ENCODE measurements at places on chromosomes 6 and 20.

DNA sequence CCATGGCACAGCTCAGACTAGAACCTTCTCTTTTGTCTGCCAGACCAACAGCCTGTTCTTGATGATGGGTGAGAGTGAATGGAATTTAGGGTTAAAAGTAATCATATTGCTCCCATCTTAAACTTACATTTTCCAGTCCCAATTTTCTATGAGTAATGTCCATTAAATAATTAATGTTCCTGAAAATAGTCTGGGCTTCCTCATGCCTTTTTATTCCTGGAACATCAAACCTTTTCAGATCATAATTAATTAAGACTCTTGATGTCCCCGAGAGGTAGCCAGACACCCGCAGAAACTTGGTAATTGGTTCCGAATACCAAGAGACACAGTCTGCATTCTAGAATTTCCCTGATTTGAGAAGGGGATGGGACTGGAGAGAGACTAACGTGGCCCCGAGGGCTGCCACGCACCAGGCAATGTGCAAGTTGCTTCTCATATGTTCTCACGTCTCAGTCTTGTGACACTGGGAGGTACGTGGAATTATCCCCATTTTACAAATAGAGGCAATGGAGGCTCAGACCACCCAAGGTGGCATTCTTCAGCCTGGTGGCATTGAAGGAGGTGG is 78.6 kb upstream of the TOX2 start:
- DNase-seq: no peak
- H3K4me1 ChIP-seq: peaks cover 36% of the 10 kb centered on the region
- H3K36me3 ChIP-seq: no peaks in the 10 kb centered on the region
- H3K4me3 ChIP-seq: no peak overlapping the region
- no peak overlapping the region for H3K27ac ChIP-seq

DNA sequence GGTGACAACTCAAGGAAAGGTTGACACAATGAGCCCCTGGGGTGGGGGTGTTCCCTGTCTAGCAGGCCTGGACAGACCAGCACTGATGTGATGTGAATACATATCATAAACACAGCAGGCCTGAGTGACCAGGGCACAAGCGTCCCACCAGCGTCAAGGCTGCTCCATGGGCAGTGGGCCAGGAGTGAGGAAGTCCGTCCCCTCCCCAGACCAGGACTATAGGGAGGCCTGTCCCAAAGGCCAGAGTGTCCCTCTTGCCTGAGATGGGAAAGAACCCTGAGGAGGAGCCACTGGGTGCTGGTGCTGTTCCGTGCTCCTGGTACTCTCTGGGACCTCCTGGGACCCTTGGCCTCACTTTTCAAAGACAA is 44.6 kb downstream of the RRBP1 start:
- no peaks in the 10 kb centered on the region for H3K27me3 ChIP-seq
- H3K4me1 ChIP-seq: no peaks in the 10 kb centered on the region
- no peak overlapping the region for H3K4me3 ChIP-seq
- no peak for DNase-seq
- no peak overlapping the region for H3K27ac ChIP-seq

DNA sequence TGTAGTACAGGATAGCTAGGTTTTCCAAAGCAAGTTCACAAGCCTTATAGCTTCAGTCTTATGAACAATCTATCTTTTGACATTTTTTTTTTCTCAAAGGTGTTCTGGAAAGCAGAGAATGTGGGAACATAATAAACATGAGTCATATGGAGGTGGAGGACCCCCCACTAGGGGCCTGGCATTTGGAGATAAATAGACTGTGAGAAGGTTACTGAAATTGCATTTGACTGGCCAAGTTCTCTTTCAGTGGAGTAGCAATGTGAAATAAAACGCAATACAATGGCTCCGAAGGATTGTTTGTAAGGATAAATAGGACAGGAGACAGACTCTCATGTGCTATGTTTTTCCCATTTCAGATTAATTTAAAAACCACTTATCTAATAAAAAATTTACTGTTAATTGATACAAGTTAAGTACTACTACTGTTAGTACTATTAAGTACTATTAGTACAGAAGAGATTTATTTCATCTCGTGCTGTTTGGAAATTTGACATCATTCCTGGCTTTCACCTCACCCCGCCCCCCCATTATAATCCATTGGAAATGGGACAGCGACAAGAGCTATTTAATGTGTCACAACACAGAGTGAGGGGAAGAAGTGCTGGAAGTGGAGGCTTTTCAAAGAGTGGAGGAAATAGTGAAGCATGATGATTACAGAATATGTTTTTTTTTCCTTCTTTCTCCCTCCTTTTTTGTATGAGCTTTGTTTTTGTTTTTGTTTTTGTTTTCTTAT is 122.6 kb upstream of the ID4 start:
- no peaks in the 10 kb centered on the region for H3K4me1 ChIP-seq
- H3K36me3 ChIP-seq: no peaks in the 10 kb centered on the region
- DNase-seq: no peak
- H3K27ac ChIP-seq: no peak overlapping the region
- H3K27me3 ChIP-seq: no peaks in the 10 kb centered on the region

DNA sequence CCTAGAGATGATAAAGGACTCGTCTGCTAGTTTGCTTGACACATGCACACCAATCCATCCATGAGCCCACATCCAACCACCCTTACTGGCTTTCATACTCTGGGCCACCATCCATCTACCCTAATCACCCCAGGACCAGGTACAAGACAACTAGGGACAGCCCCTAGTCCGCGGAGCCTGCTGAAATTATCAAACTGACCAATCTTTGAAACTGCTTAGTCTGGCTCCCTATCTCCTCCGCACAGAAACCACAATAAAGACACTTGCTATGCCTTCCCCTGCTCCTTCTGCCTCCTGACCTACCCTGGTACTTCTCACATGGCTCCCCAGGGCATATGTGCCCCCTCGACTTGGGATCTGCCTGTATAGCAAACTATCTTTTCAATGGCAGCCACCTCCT is 33.1 kb downstream of the PXDC1 start:
- no peak overlapping the region for H3K4me3 ChIP-seq
- H3K27ac ChIP-seq: no peak overlapping the region
- DNase-seq: no peak
- H3K27me3 ChIP-seq: peaks cover 5% of the 10 kb centered on the region
- no peaks in the 10 kb centered on the region for H3K4me1 ChIP-seq

GRCh38 chr6:163782436-163783003 is 368.0 kb downstream of the QKI start:
- H3K36me3 ChIP-seq: peaks cover 4% of the 10 kb centered on the region
- no peak overlapping the region for H3K27ac ChIP-seq
- no peak overlapping the region for H3K4me3 ChIP-seq

- no peaks in the 10 kb centered on the region for H3K27me3 ChIP-seq
- peaks cover 72% of the 10 kb centered on the region for H3K4me1 ChIP-seq
- peaks cover 18% of the 10 kb centered on the region for H3K36me3 ChIP-seq
- no peak overlapping the region for H3K4me3 ChIP-seq
Observed at GRCh38 chr6:105591053-105591452, 188.2 kb upstream of the PREP start.

- DNase-seq: no peak
- peaks cover 56% of the 10 kb centered on the region for H3K4me1 ChIP-seq
- no peak overlapping the region for H3K4me3 ChIP-seq
- H3K27me3 ChIP-seq: peaks cover 3% of the 10 kb centered on the region
- H3K36me3 ChIP-seq: peaks cover 27% of the 10 kb centered on the region
Observed at GRCh38 chr20:45366631-45367030, 3.7 kb downstream of the SYS1 start.

- H3K36me3 ChIP-seq: peaks cover 68% of the 10 kb centered on the region
- H3K4me1 ChIP-seq: peaks cover 87% of the 10 kb centered on the region
- no peaks in the 10 kb centered on the region for H3K27me3 ChIP-seq
- H3K27ac ChIP-seq: peak overlapping the region; percentile 91
Observed at GRCh38 chr6:16481697-16482399, 243.5 kb downstream of the GMPR start.

GRCh38 chr6:699319-699718 is 6.4 kb upstream of the EXOC2 start:
- no peak overlapping the region for H3K27ac ChIP-seq
- H3K4me3 ChIP-seq: no peak overlapping the region
- DNase-seq: no peak
- H3K36me3 ChIP-seq: no peaks in the 10 kb centered on the region

DNA sequence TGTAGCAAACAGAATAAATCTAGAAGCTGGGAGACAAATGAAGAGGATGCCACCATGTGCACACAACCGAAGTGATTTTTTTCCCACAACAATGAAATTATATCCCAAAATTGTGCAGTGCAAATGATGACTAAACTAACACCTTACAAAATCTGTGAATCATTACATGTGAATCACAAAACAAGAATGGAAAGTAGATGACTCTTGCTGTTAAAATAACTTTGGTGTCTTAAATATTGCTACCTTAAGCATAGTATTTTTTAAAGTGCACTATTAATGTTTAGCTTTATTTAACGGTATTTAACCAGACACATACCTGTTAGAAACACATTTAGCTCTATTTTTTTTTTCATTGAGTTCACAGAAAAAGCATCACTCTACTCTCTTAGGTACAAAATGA is 190.8 kb downstream of the TBC1D32 start:
- no peaks in the 10 kb centered on the region for H3K27me3 ChIP-seq
- H3K27ac ChIP-seq: no peak overlapping the region
- no peak for DNase-seq
- no peak overlapping the region for H3K4me3 ChIP-seq
- no peaks in the 10 kb centered on the region for H3K36me3 ChIP-seq

DNA sequence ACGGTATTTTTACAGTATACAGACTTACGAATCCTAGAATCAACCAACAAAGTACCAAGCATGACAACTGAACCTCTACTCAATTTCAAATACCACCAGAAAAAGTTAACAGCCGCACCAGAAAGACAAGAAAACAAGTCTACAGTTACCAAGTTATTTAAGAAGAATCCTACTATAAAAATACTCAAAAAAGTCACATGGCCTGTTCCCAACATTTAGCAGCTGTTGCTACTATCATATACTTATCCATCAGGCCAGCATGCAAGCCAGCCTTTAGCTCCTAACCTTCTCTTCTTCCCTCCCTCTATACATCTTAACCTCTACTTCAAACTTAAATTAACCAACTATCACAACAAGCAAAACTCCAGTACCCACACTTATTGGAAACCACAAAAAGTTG is 1.9 kb downstream of the SYNCRIP start:
- no peak for DNase-seq
- peaks cover 51% of the 10 kb centered on the region for H3K36me3 ChIP-seq
- peaks cover 56% of the 10 kb centered on the region for H3K4me1 ChIP-seq

- H3K27me3 ChIP-seq: peaks cover 5% of the 10 kb centered on the region
- no peaks in the 10 kb centered on the region for H3K4me1 ChIP-seq
- H3K27ac ChIP-seq: no peak overlapping the region
- DNase-seq: no peak
Observed at GRCh38 chr6:127606131-127606562, 29.2 kb downstream of the C6orf58 start.

- peaks cover 1% of the 10 kb centered on the region for H3K4me1 ChIP-seq
- no peak overlapping the region for H3K4me3 ChIP-seq
- H3K27me3 ChIP-seq: no peaks in the 10 kb centered on the region
- no peak overlapping the region for H3K27ac ChIP-seq
Observed at GRCh38 chr6:148934961-148935360, 188.1 kb downstream of the UST start.

DNA sequence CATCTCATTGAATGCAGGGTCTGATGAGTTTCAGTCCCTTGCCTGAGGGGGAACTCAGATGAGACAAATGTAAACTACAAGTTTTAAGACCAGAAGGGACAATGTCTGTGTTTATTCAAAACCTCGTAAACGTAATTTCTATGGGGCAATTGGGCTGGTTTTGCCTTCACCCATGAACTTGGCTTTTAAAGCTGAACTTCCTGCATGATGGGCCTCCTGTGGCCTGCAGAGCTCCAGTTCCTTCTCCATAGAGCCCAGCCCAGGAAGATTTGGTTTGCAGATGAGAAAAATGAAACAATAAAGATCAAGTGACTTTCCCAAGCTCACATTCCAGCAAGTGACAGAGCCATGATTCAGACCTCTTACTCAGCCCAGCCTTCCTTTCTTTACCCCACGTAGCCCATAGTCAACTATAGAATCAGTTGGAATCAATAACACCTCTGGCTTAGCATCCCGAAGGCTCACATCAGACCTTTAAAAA is 612.3 kb downstream of the UTRN start:
- peaks cover 2% of the 10 kb centered on the region for H3K36me3 ChIP-seq
- H3K27me3 ChIP-seq: peaks cover 7% of the 10 kb centered on the region
- no peak overlapping the region for H3K27ac ChIP-seq
- no peak overlapping the region for H3K4me3 ChIP-seq
- DNase-seq: no peak

- no peak overlapping the region for H3K4me3 ChIP-seq
- H3K27ac ChIP-seq: no peak overlapping the region
- no peaks in the 10 kb centered on the region for H3K36me3 ChIP-seq
- peaks cover 7% of the 10 kb centered on the region for H3K27me3 ChIP-seq
- H3K4me1 ChIP-seq: no peaks in the 10 kb centered on the region
Observed at GRCh38 chr6:138647006-138647405, 126.6 kb upstream of the CCDC28A start.

- H3K27me3 ChIP-seq: no peaks in the 10 kb centered on the region
- no peaks in the 10 kb centered on the region for H3K4me1 ChIP-seq
- no peaks in the 10 kb centered on the region for H3K36me3 ChIP-seq
- DNase-seq: no peak
Observed at GRCh38 chr20:21809961-21810523, 104.6 kb downstream of the PAX1 start.

GRCh38 chr20:59146780-59147565 is 16.6 kb upstream of the ZNF831 start:
- peak overlapping the region; percentile 56 for H3K4me3 ChIP-seq
- H3K27ac ChIP-seq: peak overlapping the region; percentile 55
- DNase-seq: no peak
- H3K27me3 ChIP-seq: no peaks in the 10 kb centered on the region
- peaks cover 79% of the 10 kb centered on the region for H3K4me1 ChIP-seq

- peaks cover 2% of the 10 kb centered on the region for H3K36me3 ChIP-seq
- H3K27me3 ChIP-seq: peaks cover 10% of the 10 kb centered on the region
- peak overlapping the region; percentile 84 for H3K4me3 ChIP-seq
- peaks cover 21% of the 10 kb centered on the region for H3K4me1 ChIP-seq
- H3K27ac ChIP-seq: peak overlapping the region; percentile 85
Observed at GRCh38 chr6:70412252-70413113, 825 bp upstream of the FAM135A start.

DNA sequence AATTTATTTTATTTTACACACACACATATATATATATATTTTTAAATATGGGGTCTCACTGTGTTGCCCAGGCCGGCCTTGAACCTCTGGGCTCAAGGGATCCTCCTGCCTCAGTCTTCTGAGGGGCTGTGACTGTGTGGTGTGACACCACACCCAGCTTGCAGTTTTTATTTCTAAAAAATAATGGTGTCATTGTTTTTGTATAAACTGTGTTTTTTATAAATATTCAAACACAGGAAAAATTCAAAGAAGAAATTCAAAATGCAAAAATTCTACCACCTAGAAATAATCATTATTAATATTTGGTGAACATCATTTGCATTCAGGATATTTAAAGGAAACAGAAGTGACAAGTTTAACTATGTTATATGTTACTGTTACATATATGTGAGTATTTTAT is 3.1 kb downstream of the CCDC28A start:
- H3K36me3 ChIP-seq: peaks cover 2% of the 10 kb centered on the region
- DNase-seq: no peak
- no peaks in the 10 kb centered on the region for H3K27me3 ChIP-seq
- no peak overlapping the region for H3K27ac ChIP-seq
- H3K4me1 ChIP-seq: peaks cover 20% of the 10 kb centered on the region
